ENCODE measurements at places on chromosomes 3 and 15.

DNA sequence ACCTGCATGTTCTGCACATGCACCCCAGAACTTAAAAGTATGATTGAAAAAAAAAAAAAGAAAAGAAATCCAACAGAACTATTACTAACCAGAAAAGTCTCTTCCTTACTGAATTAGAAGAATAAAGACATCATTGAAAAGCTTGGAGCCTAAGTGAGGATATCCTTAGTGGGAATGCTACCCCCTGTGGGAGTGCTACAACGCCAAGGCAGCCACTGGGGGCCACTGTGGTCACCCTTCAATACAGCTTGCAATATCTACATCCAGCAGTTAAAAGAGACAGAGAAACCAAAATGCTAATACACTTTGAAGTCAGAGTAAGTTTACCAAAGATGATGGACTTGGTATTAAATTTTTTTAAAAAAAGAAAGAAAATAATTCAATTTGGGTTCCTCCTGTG, 292.0 kb downstream of the PLCL2 start:
- no peak for DNase-seq

GRCh38 chr15:39365873-39366272, 215.0 kb upstream of the THBS1 start:
- no peak for DNase-seq

GRCh38 chr3:148791920-148792319, 35.7 kb upstream of the CPB1 start:
- no peak for DNase-seq

- no peak for DNase-seq
Measured at GRCh38 chr3:100850701-100851100, 141.4 kb downstream of the TFG start.

DNA sequence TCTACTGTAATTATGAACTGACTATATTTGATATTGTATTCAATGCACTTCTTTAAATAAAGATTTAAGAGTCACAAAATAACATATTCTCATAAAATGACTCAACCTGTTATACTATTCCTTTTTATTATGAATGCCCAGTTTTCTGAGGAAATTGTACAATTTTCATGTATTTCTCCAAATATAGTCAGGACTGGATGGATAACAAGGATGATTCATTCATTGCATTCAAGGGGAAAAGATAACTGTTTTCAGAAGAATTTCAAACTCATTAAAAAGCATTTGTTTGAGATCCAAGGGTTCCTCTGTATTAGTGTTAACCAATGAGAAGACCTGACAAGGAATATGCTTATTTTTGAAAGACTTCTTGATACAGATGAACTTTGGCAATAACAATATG, 163.7 kb downstream of the MEIS2 start:
- DNase-seq, result no peak
